ENCODE measurements at places on chromosomes 5 and 9.

DNA sequence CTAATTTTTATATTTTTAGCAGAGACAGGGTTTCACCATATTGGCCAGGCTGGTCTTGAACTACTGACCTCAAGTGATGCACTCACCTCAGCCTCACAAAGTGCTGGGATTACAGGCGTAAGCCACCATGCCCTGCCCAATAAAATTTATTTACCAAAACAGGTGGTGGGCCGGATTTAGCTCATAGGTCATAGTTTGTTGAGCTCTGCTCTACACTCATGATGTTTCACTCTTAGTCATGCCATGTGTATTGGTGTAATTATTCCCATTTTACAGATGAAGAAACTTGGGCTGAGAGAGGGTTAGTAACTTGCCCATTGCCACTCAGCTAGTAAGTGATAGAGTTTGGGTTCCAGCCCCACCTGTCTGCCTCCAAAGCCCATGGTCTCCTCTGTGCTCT, 93.1 kb upstream of the WWC1 start:
- DNase-seq: no peak

DNA sequence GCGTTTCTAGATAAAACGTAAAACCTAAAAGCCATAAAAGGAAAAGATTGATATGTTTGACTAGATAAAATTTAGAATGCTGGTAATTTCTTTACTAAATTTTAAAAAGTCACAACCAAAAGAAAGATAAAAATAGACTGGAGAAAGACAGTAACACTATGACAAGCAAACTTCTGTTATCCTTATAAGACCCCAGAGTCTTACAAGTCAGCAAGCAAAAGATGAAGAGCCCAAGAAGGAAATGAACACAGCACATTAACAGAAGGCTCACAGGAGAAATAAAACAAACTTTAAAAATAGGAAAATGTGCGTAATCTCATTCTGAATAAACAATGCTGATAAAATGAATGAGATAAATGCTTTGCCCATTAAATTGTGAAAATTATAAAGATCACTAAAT, 29.7 kb downstream of the IL7R start:
- no peak for DNase-seq

DNA sequence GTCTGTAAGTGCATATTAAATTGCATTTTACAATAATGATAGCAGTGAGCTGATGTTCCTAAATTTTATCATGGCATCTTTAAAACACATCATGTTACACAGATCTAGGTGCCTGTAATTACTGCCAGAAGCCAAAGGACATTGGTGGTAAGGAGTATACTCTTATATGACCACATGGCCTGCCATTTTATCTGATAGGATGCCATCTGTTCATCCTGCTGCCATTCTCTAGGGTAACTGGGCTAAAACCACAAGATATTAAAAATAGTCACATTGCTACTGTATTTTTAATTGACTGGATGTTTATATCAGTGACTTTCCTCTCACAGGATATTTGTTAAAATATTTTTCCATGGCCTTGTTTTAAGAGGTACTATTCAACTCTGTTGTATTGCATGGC, 53.1 kb downstream of the HCN1 start:
- no peak for DNase-seq

DNA sequence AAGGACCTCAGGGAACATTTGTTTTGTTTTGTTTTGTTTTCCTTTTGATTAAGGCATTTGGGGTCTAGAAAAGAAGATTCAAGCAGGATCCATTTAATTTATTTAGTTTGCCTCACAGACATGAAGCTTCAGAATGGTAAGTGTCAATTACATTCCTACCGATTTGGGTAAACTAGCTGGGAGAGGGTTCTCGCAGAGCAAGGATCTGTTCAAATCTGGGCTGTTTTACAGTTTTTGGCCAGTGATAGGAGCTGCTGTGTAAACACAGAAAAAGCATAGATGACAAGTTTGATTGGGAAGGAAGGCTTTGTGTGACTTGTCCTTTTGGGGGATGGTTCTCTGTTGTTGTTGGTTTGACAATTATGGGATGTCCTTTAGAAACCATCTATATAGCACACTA, 470.3 kb upstream of the WWC1 start:
- DNase-seq: no peak

- DNase-seq: no peak
Observed at GRCh38 chr5:146321571-146321970, 17.1 kb upstream of the POU4F3 start.

GRCh38 chr5:20230010-20230409, 242.0 kb upstream of the CDH18 start:
- no peak for DNase-seq

DNA sequence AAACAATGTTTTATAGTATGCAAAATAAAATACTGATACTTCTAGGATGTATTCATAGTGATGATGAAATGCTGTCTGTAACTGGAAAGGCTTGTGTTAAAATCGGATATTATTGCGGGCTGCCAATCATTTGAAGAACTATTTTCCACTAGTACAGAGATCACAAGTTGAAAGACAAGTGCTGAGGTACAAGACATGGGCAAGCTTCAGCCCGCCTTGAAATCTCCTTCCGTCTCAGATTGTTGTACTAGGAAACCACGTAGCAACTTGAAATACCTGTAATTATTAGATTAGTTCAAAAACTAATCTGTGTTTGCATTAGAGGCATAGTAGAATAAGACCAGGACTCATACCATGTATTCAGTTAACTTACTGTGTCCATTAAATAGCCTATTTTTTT, 218.2 kb downstream of the ARHGEF28 start:
- DNase-seq: no peak

GRCh38 chr5:407051-407450, 35.9 kb upstream of the EXOC3 start:
- DNase-seq: no peak

DNA sequence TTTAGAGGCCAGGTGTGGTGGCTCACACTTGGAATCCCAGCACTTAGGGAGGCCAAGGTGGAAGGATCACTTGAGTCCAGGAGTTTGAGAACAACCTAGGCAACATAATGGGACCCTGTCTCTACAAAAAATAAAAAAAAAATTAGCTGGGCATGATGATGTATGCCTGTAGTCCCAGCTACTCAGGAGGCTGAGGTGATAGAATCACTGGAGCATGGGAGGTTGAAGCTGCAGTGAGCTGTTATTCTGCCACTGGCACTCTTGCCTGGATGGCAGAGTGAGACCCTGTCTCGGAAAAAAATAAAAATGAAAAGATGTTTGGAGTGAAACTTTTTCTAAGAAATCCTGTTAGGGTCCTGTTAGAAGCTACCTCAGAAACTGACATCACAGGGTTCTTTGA, 24.2 kb downstream of the OCLN start:
- DNase-seq: no peak

DNA sequence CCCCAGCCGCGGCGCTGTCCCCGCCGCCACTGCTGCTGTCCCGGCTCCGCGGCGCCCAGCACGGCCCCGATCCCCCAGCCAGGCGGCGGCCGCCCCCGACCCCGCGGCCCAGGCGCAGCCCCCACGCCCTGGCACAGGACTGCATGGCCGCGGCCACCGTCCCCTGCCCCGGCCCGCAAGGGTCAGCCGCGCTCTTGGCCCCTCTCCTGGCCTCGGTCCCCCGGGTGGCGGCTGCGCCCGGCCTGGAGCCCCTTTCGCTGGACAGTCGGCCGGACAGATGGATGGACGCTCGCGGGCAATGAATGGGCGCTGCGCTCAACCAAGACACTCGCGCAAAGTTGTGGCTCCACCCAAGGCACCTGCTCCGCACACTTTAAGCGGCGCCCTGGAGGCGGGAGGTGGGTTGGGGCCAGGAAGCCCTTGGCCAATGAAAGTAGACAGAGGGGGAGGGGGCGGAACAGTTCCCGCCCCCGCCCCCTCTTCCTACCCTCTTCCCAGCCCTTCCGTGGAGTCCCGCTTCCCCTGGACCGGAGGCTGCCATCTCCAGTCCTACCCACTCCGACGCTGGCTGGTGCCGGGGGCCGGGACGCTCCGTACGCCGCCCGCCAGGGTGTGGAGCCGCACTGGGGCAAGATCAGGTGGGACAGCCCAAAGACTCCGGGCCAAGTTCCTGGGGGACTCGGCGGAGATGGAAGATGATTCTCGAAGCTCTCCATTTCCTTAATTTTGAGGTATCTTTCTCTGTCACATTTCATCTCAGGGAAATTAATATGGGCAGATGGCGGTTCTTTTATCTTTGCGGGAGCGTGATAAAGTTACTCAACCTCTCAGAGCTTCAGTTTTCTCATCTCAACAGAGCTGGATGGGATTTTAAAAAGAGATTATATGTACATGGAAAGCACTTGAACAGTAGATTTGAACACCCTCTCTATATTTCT, at the start of gene GLDC:
GLDC (minus strand) TSS at position 375 of the 938 bp plus-strand sequence; CDS start at position 145, 230 bp downstream.
- peak; percentile 39 for DNase-seq

DNA sequence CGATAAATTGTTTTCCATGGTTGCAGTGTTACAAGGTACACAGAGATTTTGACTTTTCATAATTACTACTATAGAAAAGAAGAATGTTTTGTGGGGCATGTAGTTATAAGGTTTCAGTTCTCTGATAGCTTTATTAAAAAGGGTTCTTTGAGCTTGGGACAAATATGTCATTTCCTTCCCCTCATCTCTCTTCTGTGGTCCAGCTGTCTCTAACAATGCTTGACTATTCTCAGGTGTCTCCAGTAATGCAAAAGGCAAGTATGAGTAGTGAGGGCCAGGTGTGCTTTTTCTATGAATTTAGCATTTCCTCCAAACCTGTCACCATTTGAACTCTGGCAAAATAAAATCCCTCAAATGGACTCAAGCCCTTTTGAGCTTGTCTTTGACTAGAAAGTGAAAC, 84.3 kb downstream of the SLF1 start:
- no peak for DNase-seq

GRCh38 chr5:116908537-116908936, 333.9 kb upstream of the SEMA6A start:
- no peak for DNase-seq

DNA sequence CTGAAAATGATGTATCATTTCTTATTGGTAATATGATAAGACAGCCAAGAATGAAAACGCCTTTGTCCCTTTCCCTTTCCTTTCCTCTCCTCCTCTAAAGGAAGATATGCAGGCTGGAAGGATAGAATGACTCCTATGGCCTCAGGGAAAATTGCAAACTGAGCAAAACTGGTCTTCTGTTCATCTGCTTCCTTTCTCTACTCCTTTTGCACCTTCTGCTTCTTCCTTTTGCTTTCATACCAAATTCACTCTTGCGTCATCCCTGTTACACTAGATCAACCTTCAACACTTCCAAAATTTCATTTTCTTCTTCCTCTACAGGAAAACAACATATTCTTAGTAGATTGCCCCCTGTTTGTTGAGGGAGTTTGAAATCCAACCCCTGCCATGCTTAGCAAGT, 234.1 kb downstream of the ADAMTS6 start:
- DNase-seq: no peak

DNA sequence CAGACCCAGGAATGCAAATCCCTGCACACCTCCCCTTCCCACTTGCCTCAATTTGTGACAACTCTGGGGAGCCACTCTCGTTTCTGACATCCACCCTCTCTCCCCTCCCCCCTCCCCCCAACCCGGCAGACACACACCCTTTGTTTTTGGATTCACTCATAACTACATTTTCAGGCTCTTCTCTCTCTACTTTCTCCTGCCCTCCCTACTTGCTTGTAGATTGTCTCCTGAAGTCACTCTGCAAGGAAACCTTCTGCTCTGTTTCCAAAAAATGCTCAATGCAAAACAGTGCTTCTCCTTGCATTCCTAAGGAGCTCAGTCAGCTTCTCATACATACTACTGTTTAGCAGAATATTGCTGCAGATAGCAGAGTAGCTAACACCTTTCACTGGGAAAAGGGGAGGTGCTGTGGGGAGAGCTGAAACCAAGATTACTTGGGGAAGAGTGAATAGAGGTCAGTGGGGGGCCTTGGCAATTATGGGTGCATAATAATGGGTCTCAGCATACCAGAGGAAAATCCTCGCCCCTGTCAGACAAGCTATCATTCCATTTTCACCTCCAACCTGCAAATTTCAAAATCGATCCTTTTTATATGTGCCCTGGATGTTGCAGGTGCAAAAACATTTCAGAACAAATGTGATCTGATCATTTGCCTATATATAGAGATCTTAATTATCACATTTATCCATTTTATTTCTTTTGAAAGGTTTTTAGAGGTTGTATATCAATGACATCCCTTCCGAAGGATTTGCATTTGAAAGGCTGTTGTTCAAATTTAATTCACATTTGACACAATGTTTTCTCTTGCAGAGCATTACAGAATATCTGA, 1860.7 kb upstream of the WWC1 start:
- no peak for DNase-seq

DNA sequence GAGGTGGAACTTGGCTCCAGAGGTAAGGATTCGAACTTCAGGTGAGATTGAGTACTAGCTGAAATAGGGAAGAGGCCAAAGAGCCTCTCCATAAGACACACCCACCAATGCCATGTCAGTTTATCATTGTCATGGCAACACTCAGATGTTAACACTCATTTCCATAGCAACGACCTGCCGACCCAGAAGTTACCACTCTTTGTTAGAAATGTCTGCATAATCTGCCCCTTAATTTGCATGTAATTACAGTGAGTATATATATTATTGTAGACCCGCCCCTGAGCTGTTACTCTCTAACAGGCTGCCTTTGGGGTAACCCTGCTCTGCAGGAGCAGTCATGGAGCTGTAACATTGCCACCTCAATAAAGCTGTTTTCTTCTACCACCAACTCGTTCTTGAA, 10.2 kb upstream of the NTRK2 start:
- DNase-seq: no peak
